ENCODE measurements at places on chromosomes 3 and 15. TPM values are rescaled to one million over a fixed set of nuclear protein-coding genes. Genes with fewer than 3 reads are reported as not detected.
A peak's percentile ranks its signal among the peaks of the same experiment; 100 is the strongest.

- no peak for DNase-seq
Observed at GRCh38 chr3:29164825-29165224, 116.0 kb upstream of the RBMS3 start.

CGNL1 gene
- 16.2 TPM for total RNA-seq

DUOXA2 gene
- 0.42 TPM for total RNA-seq

- no peak for DNase-seq
Observed at GRCh38 chr3:179410331-179410730, 40.9 kb downstream of the GNB4 start.

PLA2G4F gene
- not detected for total RNA-seq

GRCh38 chr15:80127911-80128310 is 24.9 kb upstream of the FAH start:
- no peak for DNase-seq

GRCh38 chr3:119324899-119325298 is 30.7 kb downstream of the ARHGAP31 start:
- DNase-seq: no peak

DNA sequence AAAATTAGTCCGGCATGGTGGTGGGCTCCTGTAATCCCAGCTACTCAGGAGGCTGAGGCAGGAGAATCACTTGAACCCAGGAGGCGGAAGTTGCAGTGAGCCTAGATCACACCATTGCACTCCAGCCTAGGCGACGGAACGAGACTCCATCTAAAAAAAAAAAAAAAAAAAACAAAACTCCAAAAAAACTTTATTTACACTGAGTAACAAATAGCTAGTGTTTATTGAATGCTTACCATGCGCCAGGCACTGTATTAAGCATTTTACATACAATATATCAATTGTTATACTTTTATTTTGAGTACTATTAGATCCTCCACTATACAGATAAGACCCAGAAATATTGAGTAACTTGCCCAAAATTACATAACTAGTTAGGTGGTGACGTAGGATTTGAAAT is 17.4 kb upstream of the ARIH1 start:
- no peak for DNase-seq

- no peak for DNase-seq
Observed at GRCh38 chr15:68400066-68400456, 31.9 kb downstream of the ITGA11 start.

GRCh38 chr15:65987100-65987499 is 117.8 kb downstream of the RAB11A start:
- no peak for DNase-seq

PDE12 gene
- 25.8 TPM for total RNA-seq

GRCh38 chr3:72230774-72231379 is 445.9 kb upstream of the PROK2 start:
- DNase-seq: no peak

- DNase-seq: no peak
Observed at GRCh38 chr3:146092230-146092629, 68.8 kb downstream of the PLOD2 start.

DNA sequence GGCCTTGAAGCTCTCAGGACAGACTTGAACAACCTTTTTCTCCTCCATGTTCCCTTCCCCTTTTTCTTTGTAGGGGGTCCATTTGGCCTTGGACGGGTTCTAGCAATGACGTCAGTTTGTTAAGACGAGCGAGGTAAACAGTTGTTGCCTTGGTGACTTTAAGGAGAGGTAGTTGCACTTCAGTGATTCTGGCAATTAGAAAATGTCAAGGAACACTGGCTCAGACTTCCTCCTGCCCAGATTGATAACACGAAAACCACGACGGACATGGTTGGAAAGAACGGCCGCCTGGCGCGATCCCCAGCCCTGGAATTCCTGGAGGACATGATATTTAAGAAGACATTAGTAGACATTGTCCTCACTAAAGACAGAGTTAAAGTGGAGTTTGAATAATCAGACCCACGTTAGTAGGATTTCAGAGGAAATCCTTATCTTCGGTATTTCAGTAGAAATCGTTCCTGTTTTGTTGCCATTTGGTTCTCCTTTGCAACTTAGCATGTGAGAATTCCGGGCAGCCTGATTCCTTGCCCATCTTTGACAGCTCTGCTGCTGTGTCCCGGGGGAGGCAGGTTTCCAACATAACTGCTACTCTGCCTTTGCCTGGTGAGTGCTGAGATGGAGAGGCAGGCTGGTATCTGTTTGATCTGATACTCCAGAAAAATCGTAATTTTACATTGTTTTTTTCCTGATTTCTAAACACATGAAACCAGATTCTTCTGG is 87.3 kb downstream of the ST6GAL1 start:
- DNase-seq: peak; percentile 68

GRCh38 chr15:69862540-69862939 is 235.2 kb downstream of the TLE3 start:
- DNase-seq: no peak

MYEF2 gene
- 41.1 TPM for total RNA-seq
